A549 treated with DMSO at 1 μM for 4 hours (cell line): ENCODE measurements at places on chromosomes 4 and X. TPM values are rescaled to one million over a fixed set of nuclear protein-coding genes. Genes with fewer than 3 reads are reported as not detected.

The GPRASP1 gene
- 0.29 to 0.40 TPM (median 0.30 TPM) in 5 replicates for total RNA-seq

The REELD1 gene
- not detected in 5 replicates for total RNA-seq

The OTC gene
- total RNA-seq: not detected in 5 replicates

The ATOH1 gene
- total RNA-seq: not detected in 5 replicates

The NEUROG2 gene
- not detected in 5 replicates for total RNA-seq

The LRIT3 gene
- 0.03 to 0.07 TPM (median 0.06 TPM) in 4 of 5 replicates, not detected in the other for total RNA-seq
